ENCODE measurements at places on chromosomes 7 and 10. TPM values are rescaled to one million over a fixed set of nuclear protein-coding genes. Genes with fewer than 3 reads are reported as not detected.
A peak's percentile ranks its signal among the peaks of the same experiment; 100 is the strongest.

DNA sequence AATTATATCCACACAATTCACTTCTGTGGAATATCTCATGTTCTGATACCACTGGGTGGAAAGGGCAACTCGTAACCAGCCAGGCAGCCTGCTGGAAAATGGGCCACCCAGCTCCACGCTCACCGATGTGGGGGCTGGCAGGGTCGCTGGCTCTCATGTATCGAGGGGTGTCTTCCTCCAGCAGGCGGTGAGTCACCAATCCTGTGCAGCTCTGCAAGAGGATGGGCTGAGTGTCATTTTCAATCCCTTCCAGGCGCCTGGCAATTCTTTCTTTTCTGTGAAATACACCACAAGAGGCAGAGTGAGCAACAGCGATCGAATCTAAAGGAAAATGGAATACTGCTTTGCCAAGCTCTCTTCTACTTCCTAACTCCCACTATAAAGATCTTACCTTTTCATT, 80.1 kb downstream of the SVIL start:
- ATAC-seq = no peak

GRCh38 chr7:88391247-88391646, 84.6 kb upstream of the STEAP4 start:
- no peak for ATAC-seq

DNA sequence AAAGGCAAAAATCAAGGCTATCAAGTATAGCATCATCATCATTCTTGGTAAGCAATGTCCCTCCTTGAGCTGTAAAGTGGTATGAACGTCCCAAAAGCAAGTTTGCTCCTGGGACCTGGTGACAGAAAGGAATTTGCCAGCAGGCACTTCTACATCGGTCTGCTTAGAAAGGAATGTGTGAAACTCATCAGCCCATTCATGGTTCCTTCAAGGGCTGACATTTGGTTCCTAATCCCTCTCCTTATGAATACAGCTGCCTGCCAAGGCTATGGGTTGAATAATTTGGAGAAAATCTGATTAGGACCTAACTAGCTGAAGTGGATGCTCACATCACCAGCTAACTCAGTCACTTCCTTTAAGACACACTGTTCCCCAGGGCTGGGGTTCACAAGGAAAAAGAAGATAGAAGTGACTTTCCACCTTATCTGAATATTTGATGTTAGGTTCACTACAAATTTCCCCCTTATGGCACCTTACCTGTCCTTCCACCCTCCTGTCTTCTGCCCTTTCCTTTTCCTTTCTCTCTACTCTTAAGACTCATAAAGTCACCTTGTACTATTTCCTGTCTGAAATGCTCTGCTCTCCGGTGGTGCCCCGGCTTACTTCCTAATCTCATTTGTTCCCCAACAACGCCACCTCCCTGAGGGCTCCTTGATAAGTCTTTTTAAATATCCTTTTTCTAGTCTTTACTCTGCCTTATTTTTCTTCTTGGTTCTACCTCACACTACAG, 187.1 kb downstream of the NPSR1 start:
- no peak for ATAC-seq

- ATAC-seq = peak; percentile 97
Measured at GRCh38 chr7:117132321-117133120, 179.2 kb downstream of the ST7 start.

DNA sequence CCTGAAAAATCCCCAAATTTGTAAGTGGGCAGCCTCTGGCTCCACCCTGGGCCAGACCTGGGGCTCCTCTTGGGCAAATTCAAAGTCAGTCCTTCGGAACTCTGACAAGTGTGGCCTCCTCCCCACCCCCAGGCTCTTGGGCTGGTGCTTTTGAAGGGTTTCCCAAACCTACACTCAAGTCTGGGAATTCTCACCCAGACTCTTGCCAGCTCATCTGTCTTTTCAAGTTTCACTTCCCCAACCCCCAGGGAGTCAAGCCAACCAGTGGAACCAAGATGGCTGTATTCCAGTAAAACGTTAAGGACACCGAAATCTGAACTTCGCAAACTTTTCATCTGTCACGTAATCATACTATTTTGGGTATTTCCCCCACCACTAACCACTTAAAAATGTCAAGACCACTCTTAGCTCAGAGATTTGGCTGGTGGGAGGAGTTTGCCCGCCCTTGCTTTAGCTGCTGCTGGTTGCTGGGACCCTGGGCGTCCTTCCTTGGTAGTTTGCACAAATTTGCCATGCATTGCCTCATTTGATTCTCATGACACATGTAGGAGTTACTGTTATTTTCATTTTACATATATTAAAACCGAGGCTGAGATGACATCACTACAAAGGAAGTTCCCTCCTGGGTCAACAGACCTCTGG, 1.7 kb upstream of the MYO1G start:
- peak; percentile 33 for ATAC-seq

- no peak for ATAC-seq
Measured at GRCh38 chr7:14305233-14305866, 315.9 kb upstream of the ETV1 start.

Gene GLI3
- total RNA-seq = 15.0 TPM

Gene ELAPOR2
- 2.2 TPM for total RNA-seq

Gene ENTPD1
- 9.2 TPM for total RNA-seq

Gene AGMO
- 0.08 TPM for total RNA-seq

Gene AOAH
- total RNA-seq = 1.7 TPM

Data from esophagus mucosa (tissue), 1 donor.